Activated naive CD8-positive, alpha-beta T cell treated with anti-CD3 and anti-CD28 coated beads, Interleukin-2, amount 10 ng/mL, durations not matched to agents 7 days and 5 days (primary cell): ENCODE measurements at places on chromosomes 5 and 9.

DNA sequence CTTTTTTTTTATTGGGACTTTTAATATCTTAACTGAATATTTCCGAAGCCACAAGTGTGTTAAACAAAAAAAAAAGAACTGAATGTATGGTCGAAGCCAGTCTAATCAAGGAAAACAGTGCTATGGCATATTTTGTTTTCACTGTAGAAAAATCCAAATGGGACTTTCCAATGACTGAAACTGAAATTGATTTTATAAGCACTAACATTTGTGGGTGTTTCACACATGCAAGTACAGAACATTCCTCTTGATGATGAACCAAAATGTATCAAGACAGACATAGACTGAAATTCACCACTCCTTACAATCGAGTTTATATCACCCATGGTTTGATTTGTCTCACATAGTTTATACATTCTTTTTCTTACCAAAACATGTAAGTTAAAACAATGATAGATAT is 1026.8 kb downstream of the CDH18 start:
- no peak for DNase-seq

- DNase-seq, result peak; percentile 30
Observed at GRCh38 chr5:152349683-152350526, 55.2 kb downstream of the NMUR2 start.

DNA sequence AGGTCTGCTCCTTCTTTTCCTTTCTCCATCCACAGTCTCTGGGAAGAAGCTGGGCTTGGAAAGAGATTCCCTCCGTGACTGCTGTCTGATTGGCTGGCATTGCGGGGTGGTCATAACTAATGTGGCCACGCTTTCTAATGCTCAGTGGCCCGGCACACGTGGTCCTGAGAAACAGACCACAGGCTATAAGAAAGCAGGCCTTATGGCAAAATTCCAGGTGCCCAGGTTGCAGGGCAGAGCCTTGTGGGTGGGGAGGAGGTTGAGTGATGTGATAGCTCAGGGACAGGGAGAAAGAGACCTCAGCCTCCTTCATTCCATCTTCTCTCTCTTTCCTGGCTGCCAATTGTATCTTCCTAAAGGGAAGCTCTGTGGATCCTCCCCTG is 5.4 kb upstream of the SH3PXD2B start:
- no peak for DNase-seq

- DNase-seq, result no peak
Observed at GRCh38 chr5:150317048-150318003, 14.6 kb upstream of the ARSI start.

DNA sequence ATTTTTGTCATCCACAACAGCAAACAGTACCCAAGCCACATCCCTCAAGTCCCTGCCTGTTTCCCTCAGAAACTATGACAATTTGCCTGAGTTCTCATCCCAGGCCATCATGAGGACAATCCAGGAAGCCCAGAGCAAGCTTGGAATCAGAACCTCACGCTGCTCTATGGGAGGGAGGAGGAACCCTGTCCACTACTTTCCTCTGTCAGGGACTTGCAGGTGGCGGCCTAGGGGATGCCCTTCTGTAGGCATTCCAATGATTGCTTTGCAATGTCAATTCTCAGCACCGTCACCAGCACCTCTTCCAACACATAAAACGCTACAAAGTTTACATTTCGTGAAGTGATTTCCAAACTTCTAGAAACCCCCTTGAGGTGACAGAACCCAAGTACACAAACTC is 170.4 kb upstream of the FSTL4 start:
- no peak for DNase-seq

DNA sequence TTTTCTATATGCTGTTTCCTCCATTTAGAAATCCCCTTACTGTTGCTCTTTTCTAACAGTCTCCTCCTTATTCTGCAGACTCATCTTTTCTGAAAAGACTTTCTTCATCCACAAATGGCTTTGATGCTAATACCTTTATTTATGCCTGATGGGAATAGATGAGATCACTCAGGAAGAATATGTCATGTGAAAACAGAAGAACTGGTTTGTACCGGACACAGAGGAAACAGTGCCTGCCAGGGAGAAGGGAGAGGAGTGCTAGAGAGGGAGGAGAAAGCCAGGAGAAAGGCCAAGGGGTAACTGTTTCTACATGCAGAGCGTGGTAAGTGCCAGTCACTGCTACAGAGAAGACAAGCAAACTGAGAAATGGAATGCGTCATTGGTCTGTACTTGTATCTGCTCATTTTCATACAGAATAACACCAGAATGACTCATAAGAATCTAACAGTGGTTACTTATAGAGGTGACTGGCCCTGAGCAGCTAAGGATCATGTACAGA is 45.9 kb upstream of the PJA2 start:
- no peak for DNase-seq

- no peak for DNase-seq
Observed at GRCh38 chr5:35902046-35902672, 36.3 kb downstream of the CAPSL start.

DNA sequence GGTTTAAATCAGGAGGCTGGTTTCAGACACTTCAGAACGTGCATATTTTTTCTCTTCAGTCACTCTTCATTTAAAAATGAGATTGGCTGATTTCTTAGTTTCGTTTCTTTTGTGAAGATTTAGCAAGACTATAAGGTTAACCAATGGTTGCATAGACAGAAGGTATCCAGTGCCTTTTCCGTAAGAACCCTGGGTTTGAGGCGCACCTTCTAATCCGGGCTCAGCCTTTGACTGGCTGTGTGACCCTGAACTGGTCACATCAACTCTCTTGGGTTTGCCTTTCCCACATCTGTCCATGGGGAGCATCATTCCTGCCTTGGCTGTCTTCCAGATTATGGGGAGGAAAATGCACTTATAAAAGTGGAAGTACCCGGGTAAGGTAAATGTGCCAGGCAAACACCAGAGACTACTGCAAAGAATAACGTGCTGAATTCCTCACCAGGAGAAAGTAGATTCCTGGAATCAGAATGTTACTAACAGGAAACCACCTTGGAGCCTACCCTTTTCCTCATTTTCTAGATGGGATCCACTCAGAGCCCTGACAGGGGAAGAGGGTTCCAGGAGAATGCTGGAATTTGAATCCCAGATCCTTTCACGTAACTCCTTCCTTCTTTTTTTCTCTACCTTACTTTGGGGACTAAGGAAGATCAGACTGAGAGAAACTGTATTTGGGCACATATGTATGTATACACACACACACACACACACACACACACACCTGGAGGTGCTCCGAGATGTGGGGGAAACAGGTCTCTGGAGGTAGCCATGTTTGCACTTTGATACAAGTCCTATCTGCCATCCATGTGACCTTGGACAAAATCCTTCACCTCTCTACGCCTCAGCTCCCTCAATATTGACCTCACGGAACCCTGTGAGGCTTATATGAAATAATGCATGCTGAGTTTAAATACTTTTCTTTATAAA is 6.8 kb downstream of the HAND1 start:
- no peak for DNase-seq

DNA sequence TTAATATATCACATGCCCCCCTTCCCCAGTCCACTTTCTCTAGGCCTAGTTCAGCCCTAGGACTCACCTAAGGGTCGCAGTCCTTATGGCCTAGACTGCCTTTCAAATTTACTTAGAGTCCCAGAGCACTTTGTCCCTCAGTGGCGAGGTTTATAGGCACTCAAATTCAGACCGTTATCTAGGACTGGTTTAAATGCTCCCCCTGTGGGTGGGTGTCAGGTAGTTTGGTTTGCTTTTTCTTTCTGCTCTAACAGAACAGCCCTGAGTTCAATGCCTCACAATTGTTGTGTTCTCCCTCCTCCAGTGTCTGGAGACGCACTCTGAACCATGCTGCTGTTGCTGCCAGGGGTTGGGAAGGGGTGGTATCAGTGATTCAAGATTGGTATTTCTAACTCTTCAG is 317.1 kb downstream of the MAT2B start:
- no peak for DNase-seq

- DNase-seq, result no peak
Observed at GRCh38 chr9:74663439-74663838, 166.3 kb downstream of the RORB start.

DNA sequence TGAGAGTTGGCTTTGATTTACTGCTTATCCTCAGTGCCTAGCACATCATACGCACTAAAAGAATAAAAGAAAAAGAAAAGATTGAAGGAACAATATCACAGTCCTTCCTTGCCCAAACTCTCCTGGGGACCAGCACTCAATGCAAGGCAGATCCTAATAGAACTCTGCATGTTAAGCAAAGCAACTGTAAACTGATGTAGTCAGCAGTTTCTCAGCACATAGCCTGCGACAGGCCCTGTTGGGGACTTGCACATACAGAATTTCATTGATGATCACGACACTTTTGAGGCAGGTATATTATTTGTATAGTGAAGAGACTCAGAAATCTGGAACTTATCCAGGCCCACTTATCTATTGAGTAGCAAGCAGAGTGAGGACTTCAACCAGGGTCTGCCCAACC is 15.4 kb downstream of the NIPAL4 start:
- DNase-seq, result no peak

DNA sequence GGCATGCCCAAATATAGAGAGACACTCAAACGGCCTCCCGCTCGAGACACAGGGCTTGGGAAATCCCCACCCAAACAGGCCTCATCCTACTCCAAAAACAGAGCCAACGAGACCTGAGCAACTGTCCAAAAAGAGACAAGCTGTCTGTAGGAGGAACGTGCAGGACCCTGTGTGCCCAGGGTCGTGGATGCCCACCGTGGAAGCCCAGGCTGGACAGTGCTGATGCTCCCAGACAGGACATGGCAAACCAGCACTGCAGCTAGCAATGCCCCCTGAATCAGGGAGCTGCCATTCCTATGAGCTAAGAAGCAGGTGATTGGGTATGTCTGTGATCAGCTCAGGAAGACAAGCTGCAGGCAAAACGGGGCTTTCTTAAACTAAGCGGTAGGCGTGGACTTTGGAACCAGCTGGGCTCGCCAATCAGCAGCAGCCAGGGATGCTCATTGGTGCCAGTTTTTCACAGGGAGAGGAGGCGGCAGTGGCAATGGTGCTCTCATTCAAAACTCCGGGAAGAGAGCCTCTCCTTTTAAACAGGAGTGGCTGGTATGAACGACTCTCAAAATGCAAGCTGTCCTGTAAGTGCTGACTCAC is 113.1 kb upstream of the IRX2 start:
- no peak for DNase-seq

DNA sequence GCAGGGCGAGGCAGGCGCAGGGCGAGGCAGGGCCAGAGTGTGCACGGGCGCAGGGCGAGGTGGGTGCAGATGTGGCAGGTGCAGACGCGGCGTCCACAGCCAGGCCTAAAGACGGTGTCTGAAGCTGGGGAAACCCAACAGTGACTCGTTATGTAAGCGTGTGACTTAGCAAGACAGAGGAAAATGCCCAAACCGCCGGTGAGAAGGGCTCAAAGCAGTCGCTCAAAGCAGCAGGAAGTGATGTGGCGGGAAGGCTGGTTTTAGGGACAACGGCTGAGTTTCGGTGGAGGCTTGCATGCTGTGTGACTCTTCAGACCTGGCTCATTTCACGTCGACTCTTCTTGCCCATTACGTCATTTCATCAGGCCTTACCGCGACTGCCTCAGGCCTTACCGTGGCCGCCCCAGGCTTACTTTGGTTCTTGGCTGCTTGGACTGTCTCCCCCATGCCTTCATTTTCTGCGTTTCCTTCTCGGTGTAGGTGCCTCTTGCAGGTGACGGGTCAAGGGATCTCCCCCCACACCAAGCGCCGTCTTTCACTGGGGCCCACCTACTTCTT is 50.5 kb upstream of the EXOC3 start:
- DNase-seq, result peak; percentile 76

- DNase-seq, result no peak
Observed at GRCh38 chr9:129237803-129238202, 59.7 kb upstream of the IER5L start.

- DNase-seq, result no peak
Observed at GRCh38 chr9:82281066-82281465, 292.5 kb downstream of the SPATA31D1 start.

- DNase-seq, result no peak
Observed at GRCh38 chr5:144273232-144274027, 102.8 kb downstream of the KCTD16 start.

- DNase-seq, result no peak
Observed at GRCh38 chr5:127296321-127296720, 5.7 kb downstream of the MEGF10 start.

DNA sequence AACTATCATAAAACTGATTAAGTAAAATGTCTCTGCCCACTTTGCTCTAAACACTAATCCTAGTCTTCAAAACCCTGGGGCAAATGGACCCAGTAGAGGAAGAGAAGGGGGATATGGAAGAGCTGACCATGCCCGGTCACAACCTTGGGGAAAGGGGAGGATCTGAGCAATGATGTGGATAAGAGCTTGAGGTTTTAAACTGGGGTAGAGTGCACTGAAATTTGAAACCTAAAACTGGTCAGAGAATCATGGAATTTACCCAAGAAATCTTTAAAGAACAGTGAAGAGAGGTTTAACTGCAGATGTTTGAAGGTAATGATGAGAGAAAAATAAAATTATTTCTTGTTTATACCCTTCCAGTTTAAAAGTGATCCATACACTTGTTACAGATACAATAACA is 110.8 kb downstream of the MRPS30 start:
- no peak for DNase-seq

- no peak for DNase-seq
Observed at GRCh38 chr5:178349075-178349511, 116.5 kb upstream of the PHYKPL start.

DNA sequence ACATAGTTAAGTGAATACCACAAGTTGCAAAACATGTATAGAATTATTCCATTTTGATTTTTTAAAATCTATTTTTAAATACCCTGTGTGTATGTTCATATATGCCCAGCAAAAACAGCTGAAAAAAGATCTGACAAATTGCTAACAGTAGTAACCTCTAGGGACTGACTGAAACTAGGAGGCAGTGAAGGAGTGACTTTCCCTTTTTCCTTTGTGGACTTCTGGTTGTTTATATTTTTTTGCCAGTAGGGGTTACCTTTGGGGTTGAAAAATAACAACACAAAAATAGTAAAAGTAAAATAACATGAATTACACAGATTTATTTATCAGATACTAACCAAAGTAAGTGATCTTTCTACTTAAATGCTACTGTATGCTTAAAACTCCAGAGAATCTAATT is 2.9 kb downstream of the MEGF9 start:
- DNase-seq, result no peak

GRCh38 chr9:33221568-33221884 is 18.4 kb upstream of the SPINK4 start:
- DNase-seq, result no peak

- no peak for DNase-seq
Observed at GRCh38 chr9:89380437-89381307, 62.4 kb downstream of the SECISBP2 start.

DNA sequence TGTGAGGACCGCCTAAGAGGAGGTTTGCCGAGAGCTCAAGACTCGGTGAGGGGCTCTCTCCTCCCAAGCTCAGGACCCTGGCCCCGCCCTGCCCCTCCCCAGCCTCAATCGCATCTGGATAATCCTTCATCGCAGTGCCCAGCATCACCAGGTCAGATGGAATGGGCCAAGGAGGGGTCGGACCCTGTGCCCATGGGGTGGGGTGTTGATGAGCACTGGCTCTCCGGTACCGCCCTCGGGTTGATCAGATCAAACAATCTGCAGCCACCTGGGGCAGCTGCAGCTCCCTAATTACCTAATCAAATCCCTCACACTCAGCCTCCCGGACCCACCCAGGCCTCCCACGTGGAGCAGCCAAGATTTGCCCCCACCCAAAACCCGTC is 24.4 kb upstream of the TDRD7 start:
- DNase-seq, result no peak
